AG04450 (cell line): ENCODE measurements at places on chromosomes 2 and 18.

DNA sequence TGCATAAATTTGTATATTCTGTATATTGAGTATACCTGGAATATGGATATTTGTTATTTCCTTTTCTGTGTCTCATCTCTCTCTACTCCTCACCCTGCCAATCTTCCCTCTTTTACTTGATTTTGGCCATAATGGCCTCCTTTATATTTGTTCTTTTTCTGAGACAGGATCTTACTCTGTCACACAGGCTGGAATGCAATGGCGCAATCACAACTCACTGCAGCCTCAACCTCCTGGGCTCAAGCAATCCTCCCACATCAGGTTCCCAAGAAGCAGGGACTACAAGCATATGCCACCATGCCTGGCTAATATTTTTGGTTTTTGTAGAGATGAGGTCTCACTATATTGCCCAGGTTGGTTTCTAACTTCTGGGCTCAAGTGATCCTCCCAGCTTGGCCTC lies 30.5 kb downstream of the PREPL start:
- DNase-seq, result no peak

DNA sequence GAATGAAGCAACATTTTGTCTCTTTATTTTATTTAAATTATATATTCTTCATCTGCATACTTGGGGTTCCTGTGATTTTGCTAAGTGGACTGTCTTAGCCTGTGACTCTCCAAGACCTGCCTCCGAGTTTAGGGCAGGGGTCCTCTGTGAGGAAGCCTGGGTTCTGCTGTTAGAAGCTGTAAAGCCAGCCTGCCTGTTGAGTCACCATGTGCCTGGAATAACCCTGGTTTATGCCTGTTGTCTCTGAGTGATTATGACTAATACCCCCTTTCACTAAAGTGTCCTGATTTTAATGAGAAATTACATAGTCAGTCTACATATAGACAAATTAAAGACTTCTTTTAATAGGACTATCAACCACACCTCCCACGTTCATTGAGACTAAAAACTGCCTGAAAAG lies 369.1 kb downstream of the ZNF521 start:
- no peak for DNase-seq

- DNase-seq, result no peak
Measured at GRCh38 chr2:127759931-127760330, 51.0 kb downstream of the WDR33 start.

- peak; percentile 58 for DNase-seq
Measured at GRCh38 chr2:235618039-235618438, 124.2 kb downstream of the AGAP1 start.
